Activated T-helper 2 cell treated with anti-CD3 and anti-CD28 coated beads, Interferon-gamma antibody, Interleukin-2, Interleukin-4, amounts not matched to agents 10 μg/mL and 5 μg/mL and 100 μg/mL, durations not matched to agents 14 hours and 24 hours and 36 hours (primary cell): ENCODE measurements at places on chromosomes 12 and 14. TPM values are rescaled to one million over a fixed set of nuclear protein-coding genes. Genes with fewer than 3 reads are reported as not detected.

GRCh38 chr12:93242154-93242972 lies 135.4 kb upstream of the NUDT4 start:
- peaks cover 30% of the 10 kb centered on the region for H3K4me1 ChIP-seq
- no peak for DNase-seq
- H3K36me3 ChIP-seq = no peaks in the 10 kb centered on the region
- H3K27ac ChIP-seq = no peak overlapping the region

GRCh38 chr14:35196571-35196970 lies 74.2 kb downstream of the PRORP start:
- peaks cover 32% of the 10 kb centered on the region for H3K4me1 ChIP-seq
- no peaks in the 10 kb centered on the region for H3K27me3 ChIP-seq
- H3K27ac ChIP-seq = peak overlapping the region; percentile 21

OR6C1 gene
- total RNA-seq = not detected in 2 replicates

- H3K36me3 ChIP-seq = no peaks in the 10 kb centered on the region
- H3K27ac ChIP-seq = no peak overlapping the region
Observed at GRCh38 chr14:92437729-92438285, 75.8 kb upstream of the RIN3 start.

AQP5 gene
- total RNA-seq = not detected in 2 replicates

PRDM4 gene
- 30.5 and 34.4 TPM in 2 replicates for total RNA-seq

DNA sequence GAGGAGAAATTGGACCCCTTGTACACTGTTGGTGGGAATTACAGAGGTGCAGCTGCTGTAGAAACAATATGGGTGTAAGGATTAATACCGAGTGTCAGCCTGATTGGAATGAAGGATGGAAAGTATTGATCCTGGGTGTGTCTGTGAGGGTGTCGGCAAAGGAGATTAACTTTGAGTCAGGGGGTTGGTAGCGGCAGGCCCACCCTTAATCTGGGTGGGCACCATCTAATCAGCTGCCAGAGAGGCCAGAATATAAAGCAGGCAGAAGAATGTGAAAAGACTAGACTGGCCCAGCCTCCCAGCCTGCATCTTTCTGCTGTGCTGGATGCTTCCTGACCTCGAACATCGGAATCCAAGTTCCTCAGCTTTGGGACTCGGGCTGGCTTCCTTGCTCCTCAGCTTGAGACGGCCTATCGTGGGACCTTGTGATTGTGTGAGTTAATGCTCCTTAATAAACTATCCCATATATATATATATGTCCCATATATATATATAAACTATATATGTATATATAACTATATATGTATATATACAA lies 38.4 kb upstream of the PPP2R5C start:
- H3K36me3 ChIP-seq = no peaks in the 10 kb centered on the region
- peaks cover 41% of the 10 kb centered on the region for H3K4me1 ChIP-seq
- H3K27ac ChIP-seq = peak overlapping the region; percentile 73
- H3K4me3 ChIP-seq = no peak overlapping the region
- no peaks in the 10 kb centered on the region for H3K27me3 ChIP-seq
- DNase-seq = peak; percentile 7

ERP27 gene
- 3.2 and 4.7 TPM in 2 replicates for total RNA-seq

FLRT2 gene
- not detected in 2 replicates for total RNA-seq

DNA sequence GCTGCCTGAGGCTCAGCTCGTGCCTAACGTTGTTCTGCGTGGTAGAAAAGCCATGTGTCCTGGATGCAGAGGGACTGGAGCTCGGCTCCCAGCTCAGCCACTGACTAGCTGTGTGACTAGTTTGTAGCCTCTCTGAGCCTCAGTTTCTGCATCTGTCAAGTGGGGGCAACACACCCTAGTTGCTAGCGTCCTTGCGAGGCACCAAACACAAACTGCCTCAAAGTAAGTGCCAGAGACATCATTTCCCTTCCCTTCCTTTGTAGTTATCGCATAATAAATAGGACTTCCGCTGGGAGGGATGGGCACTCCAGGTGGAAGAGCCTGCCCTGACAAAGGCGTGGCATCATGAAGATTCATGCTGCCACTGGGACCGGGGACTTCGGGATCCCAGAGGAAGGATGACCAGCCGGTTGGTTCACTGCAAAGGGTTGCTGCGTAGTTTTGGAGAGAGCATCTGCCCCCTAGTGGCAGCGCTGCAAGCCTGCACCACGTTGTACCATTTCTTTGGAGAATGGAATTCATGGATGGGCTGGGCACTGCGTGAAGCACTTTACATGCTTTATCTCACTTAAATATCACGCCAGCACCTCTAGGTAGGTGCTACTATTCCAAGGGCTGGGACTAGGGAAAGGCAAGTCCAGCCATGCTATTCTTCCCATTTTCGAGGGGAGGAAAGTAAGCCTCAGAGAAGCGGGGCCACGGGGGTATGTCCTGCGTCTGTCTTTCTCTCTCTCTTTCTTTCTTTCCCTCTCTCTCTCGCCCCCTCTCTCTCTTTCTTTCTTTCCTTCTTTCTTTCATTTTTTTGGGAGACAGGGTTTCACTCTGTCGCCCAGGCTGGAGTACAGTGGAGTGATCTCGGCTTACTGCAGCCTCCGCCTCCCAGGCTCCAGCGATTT lies 4.6 kb downstream of the CCDC197 start:
- H3K4me3 ChIP-seq = no peak overlapping the region
- peak; percentile 52 for DNase-seq
- peak overlapping the region; percentile 47 for H3K27ac ChIP-seq
- H3K27me3 ChIP-seq = no peaks in the 10 kb centered on the region
- peaks cover 40% of the 10 kb centered on the region for H3K4me1 ChIP-seq

DNA sequence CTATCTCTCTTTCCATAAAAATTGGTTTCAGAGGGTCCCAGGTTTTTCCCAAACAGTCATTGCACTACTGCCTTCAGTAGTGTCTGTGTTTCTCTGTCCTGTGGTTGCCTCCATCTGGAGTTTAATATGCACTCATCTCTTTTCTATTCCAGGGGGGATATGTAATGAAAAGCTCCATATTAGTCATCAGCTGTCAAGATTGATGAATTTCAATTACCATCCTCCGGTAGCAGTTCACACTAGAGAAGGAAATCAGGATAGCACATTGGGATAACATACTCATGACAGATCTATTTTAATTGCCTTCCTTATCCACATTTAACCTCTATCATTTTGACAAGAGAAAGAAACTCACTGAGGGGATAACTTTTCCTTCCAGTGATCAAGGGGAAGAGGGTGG lies 589.0 kb upstream of the SEL1L start:
- H3K4me1 ChIP-seq = no peaks in the 10 kb centered on the region
- H3K27me3 ChIP-seq = no peaks in the 10 kb centered on the region
- no peak overlapping the region for H3K27ac ChIP-seq
- DNase-seq = no peak

DNA sequence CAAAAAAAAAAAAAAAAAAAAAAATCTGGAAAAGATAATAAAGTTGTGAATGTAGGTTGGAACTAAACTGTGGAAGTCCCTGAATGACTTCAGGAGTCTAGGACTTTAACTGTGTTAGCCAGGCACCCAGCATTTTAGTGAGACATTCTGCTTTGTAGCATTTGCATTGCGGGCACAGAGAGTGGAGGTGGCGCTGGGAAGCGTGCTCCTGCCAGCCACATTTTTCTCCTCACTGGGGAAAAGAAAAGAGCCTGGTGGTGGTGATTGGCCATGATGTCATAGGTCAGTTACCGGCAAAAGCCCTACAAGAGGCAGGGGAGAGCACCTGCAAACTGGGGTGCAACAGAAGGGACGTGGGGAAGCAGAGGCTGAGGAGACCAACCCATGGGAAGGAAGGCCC lies 9.7 kb upstream of the GAPDH start:
- H3K4me1 ChIP-seq = peaks cover 5% of the 10 kb centered on the region
- H3K36me3 ChIP-seq = peaks cover 92% of the 10 kb centered on the region
- no peak overlapping the region for H3K4me3 ChIP-seq
- no peak for DNase-seq
- no peaks in the 10 kb centered on the region for H3K27me3 ChIP-seq

DNA sequence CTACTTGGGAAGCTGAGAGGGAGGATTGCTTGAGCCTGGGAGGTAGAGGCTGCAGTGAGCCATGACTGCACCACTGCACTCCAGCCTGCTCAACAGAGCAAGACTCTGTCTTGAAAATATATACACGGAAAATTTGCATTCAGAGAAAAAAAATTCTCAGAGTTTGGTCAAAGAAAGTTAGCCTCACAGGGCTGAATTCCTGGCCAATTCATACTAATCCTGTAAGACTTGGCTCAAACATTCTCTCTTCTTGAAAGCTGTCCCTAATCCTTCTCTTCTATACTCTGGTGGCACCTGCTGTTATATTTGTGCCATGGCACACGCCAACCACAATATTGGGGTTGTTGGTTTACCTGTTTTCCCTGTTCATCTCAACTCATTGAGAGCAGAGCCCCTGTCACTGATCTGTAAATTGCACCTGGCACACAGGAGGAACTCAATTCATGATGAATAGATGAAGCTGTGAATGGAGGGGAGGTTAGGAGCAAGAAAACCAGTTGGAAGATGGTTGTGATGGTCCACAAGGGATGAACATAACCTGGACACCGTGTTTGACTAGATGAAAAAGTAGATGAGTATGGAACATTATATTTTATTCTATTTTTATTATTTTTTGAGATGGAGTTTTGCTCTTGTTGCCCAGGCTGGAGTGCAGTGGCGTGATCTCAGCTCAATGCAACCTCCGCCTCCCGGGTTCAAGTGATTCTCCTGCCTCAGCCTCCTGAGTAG lies 36.8 kb upstream of the SPTSSA start:
- no peak for DNase-seq
- H3K27ac ChIP-seq = no peak overlapping the region
- H3K27me3 ChIP-seq = no peaks in the 10 kb centered on the region
- no peaks in the 10 kb centered on the region for H3K4me1 ChIP-seq
- no peak overlapping the region for H3K4me3 ChIP-seq
- H3K36me3 ChIP-seq = no peaks in the 10 kb centered on the region

PLEKHD1 gene
- 0.09 TPM in 1 of 2 replicates, not detected in the other for total RNA-seq

- H3K36me3 ChIP-seq = peaks cover 75% of the 10 kb centered on the region
- no peak overlapping the region for H3K4me3 ChIP-seq
- no peaks in the 10 kb centered on the region for H3K27me3 ChIP-seq
- H3K27ac ChIP-seq = no peak overlapping the region
- peaks cover 11% of the 10 kb centered on the region for H3K4me1 ChIP-seq
Observed at GRCh38 chr12:32742133-32742532, 13.6 kb downstream of the YARS2 start.

NUDT14 gene
- total RNA-seq = 7.7 and 10.4 TPM in 2 replicates

- H3K36me3 ChIP-seq = no peaks in the 10 kb centered on the region
- no peak for DNase-seq
- H3K27ac ChIP-seq = peak overlapping the region; percentile 42
- peaks cover 8% of the 10 kb centered on the region for H3K4me1 ChIP-seq
Observed at GRCh38 chr12:122023339-122024131, 1.9 kb downstream of the BCL7A start.

DNA sequence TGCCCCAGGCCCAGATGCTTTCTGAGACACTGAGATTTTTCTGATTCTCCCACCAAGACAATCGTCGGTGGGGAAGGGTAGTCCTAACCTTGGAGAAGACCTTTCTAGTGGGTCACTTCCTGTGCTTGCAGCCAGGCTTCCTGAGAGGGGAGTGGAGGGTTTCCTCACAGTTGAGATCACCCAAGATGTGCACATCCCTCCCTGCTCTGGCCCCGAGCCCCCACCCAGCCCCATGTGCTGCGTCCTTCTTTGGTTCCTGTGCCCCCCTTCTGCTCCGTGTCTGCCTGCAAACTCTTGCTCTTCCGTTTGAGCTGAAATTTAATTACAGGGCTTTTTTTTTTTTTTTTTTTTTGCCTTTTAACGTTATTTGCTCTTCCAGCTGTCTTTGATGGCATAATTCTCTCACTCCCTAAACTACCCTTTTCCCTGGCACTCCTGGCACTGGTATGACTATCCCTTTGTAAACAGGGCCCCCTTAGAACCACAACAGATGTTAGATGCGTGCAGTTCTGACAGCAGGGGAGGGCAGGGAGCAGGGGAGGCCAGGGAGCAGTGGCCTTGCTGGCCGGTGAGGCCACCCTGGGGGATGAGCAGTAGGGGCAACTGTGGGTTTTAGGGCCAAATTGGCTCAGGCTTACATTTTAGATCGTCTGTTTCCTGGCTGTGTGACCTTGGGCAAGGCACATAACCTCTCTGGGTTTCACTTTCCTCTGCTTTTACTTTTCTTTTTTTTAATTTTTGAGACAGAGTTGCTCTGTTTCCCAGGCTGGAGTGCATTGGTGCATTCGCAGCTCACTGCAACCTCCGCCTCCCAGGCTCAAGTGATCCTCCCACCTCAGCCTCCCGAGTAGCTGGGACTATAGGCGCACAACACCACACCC lies 144.5 kb downstream of the PHETA1 start:
- H3K4me3 ChIP-seq = no peak overlapping the region
- no peak for DNase-seq
- H3K36me3 ChIP-seq = no peaks in the 10 kb centered on the region
- no peaks in the 10 kb centered on the region for H3K4me1 ChIP-seq

PDZRN4 gene
- total RNA-seq = not detected in 2 replicates

DNA sequence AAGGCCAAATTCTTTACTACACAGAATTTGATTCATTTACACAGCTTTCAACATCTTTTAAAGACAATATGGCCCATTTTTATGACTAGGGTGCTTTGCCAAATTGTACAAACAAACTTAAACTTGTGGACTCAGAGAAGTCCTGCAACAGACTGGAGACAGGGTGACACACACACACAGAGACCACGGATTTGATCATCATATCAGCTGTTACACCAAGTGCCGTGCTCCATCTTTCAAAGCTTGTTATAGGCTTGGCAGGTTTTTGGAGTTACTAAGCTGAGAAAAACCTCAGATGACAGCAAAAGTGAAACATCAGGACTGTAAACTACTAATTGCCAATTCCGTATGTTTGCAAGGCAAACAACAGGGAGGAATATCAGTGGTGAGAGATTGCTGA lies 811.7 kb downstream of the GALC start:
- no peak overlapping the region for H3K27ac ChIP-seq
- DNase-seq = no peak
- H3K36me3 ChIP-seq = no peaks in the 10 kb centered on the region
- no peaks in the 10 kb centered on the region for H3K4me1 ChIP-seq
- no peaks in the 10 kb centered on the region for H3K27me3 ChIP-seq

CCDC60 gene
- total RNA-seq = not detected in 2 replicates

DNA sequence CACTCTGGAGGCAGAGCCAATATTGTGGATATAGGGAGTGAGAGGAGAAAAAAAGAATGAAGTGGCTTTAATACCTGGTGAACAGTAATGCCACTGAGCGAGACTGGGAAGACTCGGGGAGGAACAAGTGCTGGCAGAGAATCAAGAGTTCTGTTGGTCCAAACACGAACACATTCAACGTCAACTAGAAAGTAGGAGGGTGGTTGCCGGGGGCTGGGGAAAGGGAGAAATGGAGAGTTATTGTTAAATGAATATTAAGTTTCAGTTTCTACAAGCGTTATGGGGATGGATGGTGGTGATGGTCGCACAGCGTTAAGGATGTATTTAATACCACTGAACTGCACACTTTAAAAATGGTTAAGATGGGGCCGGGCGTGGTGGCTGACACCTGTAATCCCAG lies 2.8 kb downstream of the SPRING1 start:
- peaks cover 18% of the 10 kb centered on the region for H3K4me1 ChIP-seq
- H3K27ac ChIP-seq = no peak overlapping the region
- H3K36me3 ChIP-seq = peaks cover 18% of the 10 kb centered on the region
- H3K27me3 ChIP-seq = no peaks in the 10 kb centered on the region
- peak overlapping the region; percentile 40 for H3K4me3 ChIP-seq
- DNase-seq = no peak

RBP5 gene
- total RNA-seq = 1.2 TPM in 1 of 2 replicates, not detected in the other

GRCh38 chr12:5901416-5901815 lies 43.6 kb downstream of the ANO2 start:
- H3K27ac ChIP-seq = no peak overlapping the region
- peaks cover 5% of the 10 kb centered on the region for H3K27me3 ChIP-seq
- H3K36me3 ChIP-seq = no peaks in the 10 kb centered on the region
- no peaks in the 10 kb centered on the region for H3K4me1 ChIP-seq

PRH2 gene
- total RNA-seq = not detected in 2 replicates
